NCI-H1436 (cell line): ENCODE measurements at places on chromosomes 6 and 20.

DNA sequence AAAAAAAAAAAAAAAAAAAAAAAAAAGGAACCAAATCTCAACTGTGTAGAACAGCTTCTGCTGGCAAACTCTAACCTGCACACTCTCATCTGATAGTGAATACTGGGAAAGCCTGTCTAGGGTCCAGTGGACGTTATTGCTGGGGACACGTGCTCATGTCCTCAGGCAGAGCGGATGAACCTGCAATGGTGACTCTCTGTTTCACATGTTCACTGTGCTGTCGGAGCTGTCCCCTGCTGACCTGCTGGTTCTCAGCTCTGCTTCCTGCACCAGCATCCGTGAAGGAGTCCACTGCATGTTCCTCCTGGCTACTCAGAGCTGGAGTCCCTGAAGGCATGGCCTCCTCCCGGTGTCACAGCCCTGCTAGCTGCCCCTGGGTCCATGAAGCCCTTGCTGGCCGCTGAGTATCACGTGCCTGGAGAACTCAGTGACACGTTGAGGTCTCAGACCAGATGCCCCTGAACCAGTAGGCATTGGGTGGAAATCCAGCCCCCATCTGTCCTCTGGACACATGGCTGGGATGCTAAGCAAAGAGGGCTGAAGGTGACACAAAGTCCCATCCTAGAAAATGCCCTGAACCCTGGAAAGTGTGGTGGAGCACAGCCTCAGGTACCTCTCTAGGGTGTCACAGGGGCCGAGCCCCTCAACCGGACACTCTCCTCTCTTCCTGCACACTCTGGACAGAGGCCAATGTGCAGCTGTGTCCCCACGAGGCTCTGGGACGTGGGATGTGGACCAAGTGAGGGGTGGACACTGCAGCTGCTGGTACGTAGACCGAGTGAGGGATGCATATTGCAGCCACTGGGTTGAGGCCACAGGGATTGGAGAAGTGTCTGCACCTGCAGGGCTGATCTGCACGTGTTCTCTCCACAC lies 54.9 kb upstream of the FRMD1 start:
- no peak for DNase-seq

- no peak for DNase-seq
These were observed 8.5 kb downstream of the NRN1 start for GRCh38 chr6:5998236-5998635.

DNA sequence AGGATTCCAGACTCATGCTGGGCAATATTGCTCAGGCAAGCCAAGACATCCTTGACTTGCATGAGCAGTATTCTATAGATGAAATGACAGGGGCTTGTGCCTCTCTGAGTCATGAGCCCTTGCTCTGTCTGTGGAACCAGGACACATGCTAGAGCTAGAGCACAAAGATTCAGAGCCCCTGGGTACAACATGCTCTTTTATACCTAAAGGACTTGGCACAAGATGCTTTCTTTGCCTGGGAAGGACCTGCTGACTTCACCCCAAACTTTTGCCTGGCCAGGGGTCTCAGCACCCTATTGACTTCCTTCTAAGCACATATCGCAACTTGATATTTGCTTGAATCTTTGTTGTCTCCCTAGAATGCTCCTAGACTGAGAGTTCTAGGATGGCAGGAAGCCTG lies 27.4 kb downstream of the TGM6 start:
- no peak for DNase-seq

DNA sequence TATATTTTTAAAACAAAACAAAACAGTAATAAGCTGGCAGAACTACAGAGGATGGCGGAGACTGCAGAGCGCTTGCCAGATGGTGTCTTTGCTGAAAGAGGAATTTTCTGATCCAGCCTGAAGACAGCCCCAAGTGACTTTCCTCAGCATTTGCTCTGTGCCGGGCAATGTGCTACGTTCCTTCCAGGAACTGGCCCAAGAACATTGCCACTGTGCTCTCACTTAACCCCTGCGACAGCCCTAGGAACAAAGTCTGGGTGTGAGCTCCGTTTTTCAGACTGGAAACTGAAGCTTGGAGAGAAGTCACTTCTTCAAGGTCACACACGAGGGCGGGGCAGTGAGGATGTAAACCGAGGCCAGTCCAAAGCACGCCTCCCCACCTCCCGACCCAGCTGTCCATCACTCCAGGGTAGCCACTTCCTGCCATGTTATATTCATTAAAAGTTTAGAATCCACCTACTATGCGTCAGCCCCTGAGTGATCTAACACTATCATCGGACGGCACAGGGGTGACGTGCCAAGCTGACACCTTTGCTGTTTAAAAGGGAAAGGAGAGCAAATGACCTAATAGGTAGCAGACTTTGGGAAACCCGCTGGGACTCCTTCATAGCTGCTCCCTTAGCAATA lies 22.3 kb upstream of the BMP7 start:
- DNase-seq, result no peak

GRCh38 chr6:85050149-85050548 lies 285.8 kb upstream of the TBX18 start:
- no peak for DNase-seq
